ENCODE measurements at places on chromosomes 11 and 22. TPM values are rescaled to one million over a fixed set of nuclear protein-coding genes. Genes with fewer than 3 reads are reported as not detected.

- no peak for DNase-seq
Measured at GRCh38 chr11:112481893-112482292, 221.2 kb upstream of the PLET1 start.

- DNase-seq: no peak
Measured at GRCh38 chr11:123168241-123168640, 26.8 kb downstream of the CLMP start.

- no peak for DNase-seq
Measured at GRCh38 chr11:19441752-19442553, 201.2 kb upstream of the E2F8 start.

GRCh38 chr11:66745356-66746235 lies 16.6 kb upstream of the SPTBN2 start:
- peak; percentile 66 for DNase-seq

GRCh38 chr11:73245461-73245860 lies 26.7 kb upstream of the P2RY6 start:
- DNase-seq: no peak

DNA sequence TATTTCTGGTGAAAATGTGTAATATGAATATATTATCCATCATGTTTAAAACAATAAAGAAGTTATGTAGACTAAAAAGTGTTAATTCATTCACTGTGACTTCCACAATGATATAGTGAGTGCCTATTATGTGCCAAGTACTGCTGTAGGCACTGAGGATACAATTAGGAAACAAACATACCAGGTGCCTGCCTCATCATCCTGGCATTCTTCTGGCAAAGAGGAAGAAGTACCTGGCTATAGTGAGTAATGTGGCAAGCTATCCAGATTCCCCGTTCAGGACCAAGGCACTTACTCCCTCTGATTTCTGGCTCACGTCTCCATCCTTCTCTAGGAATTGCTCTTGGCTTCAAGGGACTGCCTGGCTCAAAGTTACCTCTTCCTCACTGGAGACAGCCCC lies 77.5 kb upstream of the CLMP start:
- no peak for DNase-seq

GRCh38 chr11:6249770-6250555 lies 9.7 kb upstream of the CCKBR start:
- no peak for DNase-seq

MFRP gene
- total RNA-seq: not detected

DNA sequence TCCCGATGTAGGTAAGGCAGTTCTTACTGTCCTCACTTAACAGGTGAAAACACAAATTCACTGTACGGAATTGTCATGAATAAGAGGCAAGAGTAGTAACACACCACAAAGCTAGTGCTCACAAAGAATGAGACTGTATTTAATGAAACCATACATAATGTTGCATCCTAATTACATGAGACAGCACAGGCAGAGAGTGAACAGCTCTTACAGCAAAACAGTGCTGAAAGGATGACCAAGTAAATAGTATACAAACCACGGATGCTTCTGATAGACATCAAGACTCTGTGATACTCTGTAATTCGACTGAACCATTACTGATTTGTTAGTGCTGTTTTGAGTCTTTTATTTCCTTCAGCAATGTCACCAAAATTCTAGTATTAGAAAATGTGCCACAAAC lies 282.3 kb downstream of the TTC28 start:
- no peak for DNase-seq

DNA sequence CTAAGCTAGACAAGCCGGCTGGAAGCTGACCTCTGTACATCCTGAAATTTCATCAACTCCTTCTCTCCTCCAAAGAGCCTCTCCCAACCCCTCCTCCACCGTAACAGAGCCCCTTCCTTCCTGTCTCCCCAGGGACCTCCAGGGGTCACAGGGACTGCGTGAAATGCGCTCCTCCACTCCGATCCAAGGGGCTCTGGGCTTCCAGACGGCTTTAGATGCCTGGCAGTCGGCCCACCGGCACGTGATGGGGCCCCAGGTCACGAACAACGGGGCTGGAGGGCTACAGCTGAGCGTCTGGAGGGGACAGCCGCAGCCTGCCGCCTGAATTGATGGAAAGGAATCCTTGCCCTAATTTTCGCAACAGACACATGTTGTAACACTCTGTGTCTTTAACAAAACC lies 264.1 kb downstream of the MN1 start:
- DNase-seq: no peak

DNA sequence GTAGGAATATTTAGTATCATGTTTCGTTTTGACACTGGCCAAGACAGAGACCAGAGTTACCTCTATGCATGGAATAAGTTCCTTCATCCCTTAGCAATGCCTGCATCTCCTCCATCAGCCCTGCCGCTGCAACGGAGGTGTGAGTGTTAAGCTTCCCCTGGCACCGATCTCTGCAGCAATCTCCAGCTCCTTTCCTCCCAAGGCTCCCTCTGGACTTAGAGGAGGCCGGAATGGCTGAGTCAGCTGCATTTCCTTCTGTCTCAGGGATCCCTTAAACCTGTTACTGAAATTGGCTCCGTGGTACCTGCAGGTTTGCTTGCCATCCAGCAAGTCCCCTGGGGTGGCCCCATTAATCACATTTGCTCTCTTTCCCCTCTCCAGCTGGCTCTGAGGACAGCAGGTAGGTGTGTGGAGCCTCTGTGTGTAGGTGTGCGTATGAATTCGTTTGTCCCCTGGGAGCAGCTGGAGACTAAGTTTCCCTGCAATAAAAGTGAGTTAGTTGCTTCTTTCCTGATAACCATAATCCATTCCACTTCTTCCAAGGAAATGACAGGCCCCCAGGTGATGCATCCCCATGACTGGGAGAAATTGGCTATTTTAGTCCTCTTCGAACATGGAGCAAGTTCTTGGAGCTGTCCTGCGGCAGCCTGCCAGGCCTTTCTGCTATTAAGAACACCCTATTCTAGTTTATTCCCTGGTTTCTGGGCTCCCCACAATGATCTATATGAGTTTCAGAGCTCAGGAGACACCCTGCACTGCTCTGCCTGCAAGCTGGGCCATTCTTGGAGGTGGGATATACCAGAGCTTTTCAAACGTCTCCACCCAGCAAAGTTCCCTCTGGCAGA lies 457.2 kb upstream of the CADM1 start:
- DNase-seq: no peak

OR8D4 gene
- not detected for total RNA-seq

GRCh38 chr11:11456866-11457265 lies 103.8 kb upstream of the CSNK2A3 start:
- no peak for DNase-seq

ADM2 gene
- total RNA-seq: 1.5 TPM

GRCh38 chr11:31690516-31690915 lies 120.6 kb downstream of the PAX6 start:
- DNase-seq: no peak

MAPK8IP2 gene
- total RNA-seq: 1.7 TPM

DNA sequence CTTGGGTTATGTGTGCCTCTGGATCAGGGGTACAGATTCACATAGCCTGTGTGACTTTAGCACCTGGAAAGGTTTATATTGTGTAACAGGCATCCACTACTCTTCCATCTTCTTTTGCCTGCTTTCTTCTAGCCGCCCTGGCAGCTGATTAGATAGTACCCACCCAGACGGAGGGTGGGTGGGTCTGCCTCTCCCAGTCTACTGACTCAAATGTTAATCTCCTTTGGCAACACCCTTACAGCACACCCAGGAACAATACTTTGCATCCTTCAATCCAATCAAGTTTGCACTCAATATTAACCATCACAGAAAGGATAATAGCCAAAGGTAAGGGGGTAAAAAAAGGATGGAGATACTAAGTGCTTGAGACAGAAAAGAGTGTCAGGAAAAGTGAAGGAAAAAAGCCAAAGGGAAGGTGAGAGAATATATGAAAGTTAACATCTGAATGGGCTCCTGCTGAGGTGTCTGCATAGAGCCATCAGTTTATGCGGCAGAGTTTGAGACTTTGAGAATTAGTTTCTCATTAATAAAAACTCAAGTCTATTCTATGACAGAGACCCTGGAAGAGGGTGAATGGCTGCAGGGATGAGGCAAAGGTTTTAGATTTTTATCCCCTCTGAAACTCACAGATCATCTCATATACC lies 2.6 kb upstream of the OR51B6 start:
- DNase-seq: no peak

DNA sequence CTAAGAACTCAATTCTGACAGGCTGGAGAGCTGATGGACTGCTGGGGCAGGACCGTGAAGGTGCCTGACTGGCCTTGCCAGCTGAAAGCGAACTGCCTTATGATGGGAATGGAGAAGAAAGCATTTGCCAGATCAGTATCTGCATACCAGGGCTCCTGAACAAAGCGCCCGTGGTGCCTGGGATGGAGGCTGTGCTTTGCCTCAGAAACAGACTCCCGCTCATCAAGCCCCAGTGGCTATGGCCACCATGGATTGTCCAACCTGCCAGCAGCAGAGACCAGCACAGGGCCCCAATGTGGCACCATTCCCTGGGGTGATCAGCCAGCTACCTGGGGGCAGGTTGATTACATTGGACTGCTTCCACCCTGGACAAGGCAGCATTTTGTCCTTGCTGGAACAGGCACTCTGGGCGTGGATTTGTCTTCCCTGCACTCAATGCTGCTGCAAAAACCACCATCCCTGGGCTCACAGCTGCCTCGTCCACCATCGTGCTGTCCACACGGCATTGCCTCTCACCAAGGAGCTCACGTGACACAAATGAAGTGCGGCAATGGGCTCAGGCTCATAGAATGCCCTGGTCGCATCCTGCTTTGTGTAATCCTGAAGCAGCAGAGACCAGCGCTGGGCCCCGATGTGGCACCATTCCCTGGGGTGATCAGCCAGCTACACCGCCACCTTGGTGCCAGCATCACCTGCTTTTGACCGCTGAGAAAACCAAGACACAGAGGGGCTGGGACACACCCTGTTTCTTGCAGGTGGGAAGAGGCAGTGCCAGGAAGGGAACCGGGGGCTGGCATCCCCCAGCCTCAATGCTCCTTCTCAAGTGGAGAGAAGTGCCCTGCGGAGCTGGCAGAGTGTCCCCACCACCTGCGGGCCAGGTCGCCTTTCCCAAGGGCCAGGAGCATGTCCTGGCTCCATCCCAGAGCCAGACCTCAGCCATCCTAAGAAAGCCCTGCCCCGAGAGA lies 1367.5 kb downstream of the BRD1 start:
- DNase-seq: no peak

GRCh38 chr22:17436981-17437412 lies 67.7 kb downstream of the CECR2 start:
- no peak for DNase-seq

DNA sequence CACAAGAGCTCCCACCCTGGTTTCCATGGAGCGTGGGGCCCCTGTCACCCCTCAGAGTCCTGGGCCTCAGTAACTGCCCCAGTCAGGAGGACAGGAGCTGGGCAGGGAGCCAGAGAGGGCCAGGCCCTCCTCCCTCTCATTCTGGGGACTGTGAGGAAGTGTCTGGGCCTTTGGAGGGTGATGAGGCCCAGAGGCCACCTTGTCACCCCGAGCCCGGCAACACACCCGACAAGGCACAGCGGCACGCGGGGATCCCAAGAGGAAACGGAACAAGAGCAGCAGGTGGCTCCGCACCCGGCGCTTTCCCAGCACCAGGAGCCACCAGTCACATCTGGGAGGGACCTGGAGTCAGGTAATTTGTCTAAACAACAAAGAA lies 72.1 kb downstream of the CELSR1 start:
- DNase-seq: peak; percentile 66

DNA sequence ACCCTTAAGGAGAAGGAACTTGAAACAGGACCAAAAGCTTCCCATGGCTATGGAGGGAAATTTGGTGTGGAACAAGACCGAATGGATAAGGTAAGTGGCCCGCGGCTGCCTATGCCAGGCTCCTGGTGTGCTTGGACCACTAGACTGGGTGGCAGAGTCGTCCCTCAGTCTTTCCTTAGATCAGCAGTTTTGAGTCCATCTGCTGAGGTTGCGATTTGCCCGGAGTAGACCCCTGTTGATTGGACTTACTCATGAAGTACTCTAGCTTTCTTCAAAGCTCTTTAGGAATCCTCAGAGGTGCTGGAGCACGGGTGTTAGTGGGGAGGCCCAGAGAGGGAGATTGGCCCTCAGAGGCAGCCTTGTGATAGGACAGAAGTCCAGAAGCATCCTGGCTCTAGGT lies 11.5 kb downstream of the CTTN start:
- no peak for DNase-seq

DNA sequence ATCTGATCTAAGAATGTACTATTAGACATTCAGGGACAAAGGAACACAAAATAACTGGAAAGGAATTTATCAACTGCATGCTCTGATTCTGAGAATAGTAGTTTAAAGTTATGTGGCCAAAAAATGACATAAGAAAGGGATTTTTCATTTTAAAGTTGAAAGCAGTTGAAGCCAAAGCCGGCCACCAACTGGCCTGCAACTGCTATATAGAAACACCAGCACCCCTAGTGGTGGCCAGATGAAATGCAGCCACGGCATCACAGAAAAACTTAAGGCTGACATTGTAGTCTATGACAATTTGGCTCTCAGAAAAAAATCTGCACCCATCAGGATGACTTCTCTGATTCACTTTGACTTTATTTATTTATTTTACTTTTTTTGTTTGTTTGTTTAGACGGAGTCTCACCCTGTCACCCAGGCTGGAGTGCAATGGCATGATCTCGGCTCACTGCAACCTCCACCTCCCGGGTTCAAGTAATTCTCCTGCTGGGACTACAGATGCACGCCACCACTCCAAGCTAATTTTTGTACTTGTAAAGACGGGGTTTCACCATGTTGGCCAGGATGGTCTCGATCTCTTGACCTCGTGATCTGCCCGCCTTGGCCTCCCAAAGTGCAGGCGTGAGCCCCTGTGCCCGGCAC lies 59.2 kb downstream of the SLC35F2 start:
- peak; percentile 75 for DNase-seq

DNA sequence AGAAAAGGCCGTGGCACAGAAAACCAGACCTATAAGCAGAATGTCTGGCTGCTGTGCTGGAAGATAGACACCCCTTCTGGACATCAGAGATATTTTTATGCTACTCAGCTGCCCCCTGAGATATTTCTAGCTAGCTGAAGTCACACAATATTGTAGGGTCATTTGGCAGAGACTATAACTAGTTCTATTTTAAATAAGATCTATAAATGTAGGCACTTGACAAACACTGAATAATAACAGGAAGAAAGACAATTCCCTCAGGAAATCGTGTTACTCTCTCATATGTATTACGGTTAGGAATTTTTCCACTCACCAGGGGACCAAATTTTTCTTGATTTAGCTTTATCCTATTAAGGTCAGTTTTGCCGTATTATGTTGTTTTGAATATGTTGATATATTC lies 845.4 kb downstream of the OPCML start:
- DNase-seq: no peak

GRCh38 chr11:71322861-71323582 lies 70.6 kb upstream of the SHANK2 start:
- DNase-seq: no peak

MUC6 gene
- total RNA-seq: 0.09 TPM

DCUN1D5 gene
- 18.1 TPM for total RNA-seq

- DNase-seq: peak; percentile 20
Measured at GRCh38 chr22:49382451-49382735, 445.3 kb downstream of the BRD1 start.

GRCh38 chr11:15213471-15214231 lies 98.9 kb downstream of the INSC start:
- DNase-seq: no peak

- peak; percentile 86 for DNase-seq
Measured at GRCh38 chr11:3037040-3037944, 19.9 kb downstream of the CARS1 start.

CSRP3 gene
- total RNA-seq: not detected

KCNQ1OT1 gene
- total RNA-seq: 1.6 TPM

PCNX3 gene
- 32.4 TPM for total RNA-seq

ADAMTS15 gene
- 8.4 TPM for total RNA-seq

MS4A6A gene
- total RNA-seq: 176 TPM

All from lower lobe of right lung (tissue), 2 donors.